Stimulated activated CD4-positive, alpha-beta T cell treated with anti-CD3 and anti-CD28 coated beads, Interleukin-1b, Interleukin-23, amount 100 ng/mL, for 1 hour (primary cell): ENCODE measurements at places on chromosomes 13 and 19.

DNA sequence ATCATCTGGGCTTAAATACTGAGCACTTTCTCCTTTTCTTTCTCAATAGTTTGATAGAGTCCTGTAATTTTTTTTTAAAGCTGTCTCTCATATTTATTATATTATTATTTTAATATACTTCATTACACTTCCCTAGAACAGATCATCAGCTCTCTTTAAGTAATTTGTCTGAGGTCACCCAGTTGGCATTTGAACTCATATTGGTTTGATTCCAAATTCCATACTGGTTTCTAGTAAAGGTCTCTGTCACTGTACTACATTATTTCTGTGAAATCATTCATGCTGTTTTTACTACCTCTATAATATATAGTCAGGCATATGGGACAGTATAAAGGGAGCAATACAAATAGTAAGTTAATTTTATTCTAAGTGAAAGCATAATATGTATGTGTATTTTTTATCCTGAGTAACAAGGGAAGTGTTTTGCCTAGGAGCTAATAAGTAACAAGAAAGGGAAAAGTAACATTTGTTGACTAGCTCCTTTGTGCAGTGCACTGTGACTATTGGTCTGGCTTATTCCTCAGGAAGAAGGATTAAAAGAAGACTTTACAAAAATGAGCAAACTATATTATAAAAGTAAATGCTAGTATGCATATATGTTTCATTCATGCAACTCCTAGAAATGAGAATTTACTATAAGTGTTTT, 14.3 kb downstream of the LPAR6 start:
- DNase-seq = no peak

- DNase-seq = no peak
Observed at GRCh38 chr13:26179344-26179743, 42.8 kb downstream of the RNF6 start.

- no peak for DNase-seq
Observed at GRCh38 chr19:10961073-10961860, 437 bp downstream of the SMARCA4 start.

DNA sequence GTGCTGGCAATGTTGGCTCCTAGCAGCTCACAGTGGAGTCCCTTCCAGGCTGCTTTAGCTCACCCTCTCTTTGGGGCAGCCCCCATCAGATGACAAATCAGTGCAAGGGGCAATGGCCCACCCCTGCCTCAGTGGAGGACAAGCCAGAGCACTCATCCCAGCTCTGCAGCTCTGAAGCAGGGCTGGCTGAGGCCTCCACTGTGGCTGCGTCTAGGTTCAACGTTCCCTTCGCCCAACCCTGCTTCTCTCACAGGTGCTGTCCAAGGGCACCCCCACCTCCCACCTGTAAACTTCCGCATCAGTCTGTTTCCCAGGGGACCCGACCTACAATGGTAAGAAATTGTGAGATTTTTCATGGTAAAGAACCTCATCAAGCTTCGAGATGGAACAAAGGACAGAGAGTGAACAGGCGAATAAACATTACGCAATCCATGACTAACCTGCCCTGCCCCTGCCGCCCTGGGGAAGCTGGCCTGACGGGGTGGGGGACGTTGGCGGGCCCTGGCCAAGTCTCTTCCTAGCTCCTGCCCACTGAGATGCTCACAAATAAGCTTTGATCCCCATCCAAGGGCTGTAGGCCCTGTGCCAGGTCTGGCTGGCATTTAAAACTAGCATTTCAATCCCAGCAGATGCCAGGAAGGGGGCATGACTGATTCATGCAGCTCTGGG, 40.5 kb downstream of the DZIP1 start:
- no peak for DNase-seq

- DNase-seq = no peak
Observed at GRCh38 chr13:112692586-112692985, 2.7 kb downstream of the ATP11A start.

DNA sequence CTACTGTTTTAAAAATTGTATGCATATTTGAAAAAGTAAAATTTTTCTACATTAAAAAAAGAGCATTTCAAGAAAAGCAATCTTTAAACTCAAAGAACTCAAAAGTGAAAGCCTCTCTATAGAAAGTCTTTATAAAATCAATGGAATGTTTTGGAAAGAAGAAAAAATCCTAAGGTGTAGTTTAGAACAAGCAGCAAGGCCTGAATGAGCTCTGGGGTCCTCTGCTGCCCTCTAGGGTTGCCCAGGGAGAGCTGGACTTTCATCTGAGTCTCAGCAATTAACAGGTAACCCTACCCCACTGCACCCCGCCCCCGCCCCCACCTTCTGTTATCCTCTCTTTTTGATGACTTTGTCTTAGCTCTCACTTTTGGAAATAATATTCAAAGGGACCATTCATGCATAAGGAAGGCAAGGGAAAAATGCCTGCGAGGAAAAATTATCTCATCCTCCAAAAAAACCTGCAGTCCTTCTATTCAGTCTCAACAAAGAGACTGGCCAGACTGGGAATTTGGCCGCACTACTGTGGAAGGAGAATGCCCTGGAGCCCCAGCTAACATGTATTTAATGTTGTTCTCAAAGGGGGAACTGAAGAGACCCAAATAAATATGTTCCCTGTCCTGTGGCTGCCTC, 24.1 kb downstream of the SLC25A30 start:
- no peak for DNase-seq

DNA sequence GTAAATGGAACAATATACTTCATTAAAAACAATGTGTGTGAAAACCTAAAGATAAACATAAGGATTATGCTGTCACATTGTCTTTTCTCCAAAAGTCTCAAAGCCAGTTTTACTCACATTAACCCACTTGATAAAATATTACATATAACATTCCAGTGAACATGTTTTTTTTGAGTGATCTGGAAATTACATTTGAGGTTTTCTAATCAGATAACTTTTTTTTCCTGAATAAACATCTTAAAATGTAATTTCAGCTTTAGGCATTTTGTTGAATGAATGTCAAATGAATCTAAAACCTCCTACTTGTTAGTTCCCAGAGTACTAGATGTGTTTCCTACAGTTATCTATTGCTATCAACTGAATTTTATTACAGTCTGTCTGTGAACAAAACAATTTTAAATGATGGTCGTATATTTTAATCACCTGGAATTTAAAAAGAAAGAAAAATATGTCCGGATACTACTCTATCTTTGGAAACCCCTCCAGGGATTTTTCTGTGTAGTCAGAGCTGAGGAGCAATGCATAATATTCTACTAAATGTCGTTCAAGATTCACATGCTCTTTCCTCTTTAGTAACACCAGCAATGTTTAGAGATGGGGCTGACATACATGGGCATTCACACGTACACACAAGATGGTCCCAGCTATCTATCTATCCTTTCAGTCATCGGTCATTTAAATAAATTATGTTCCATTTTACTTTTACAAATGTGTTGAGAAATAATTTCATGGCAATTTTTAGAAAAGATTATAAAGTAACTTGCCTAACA, 283.9 kb downstream of the KLF12 start:
- no peak for DNase-seq

- no peak for DNase-seq
Observed at GRCh38 chr19:46226438-46226973, 3.0 kb upstream of the IGFL1 start.

- no peak for DNase-seq
Observed at GRCh38 chr19:46456930-46457329, 14.4 kb downstream of the PNMA8A start.

GRCh38 chr19:57280962-57281400, 696 bp downstream of the ZNF460 start:
- DNase-seq = no peak

- DNase-seq = no peak
Observed at GRCh38 chr13:110921695-110922094, 6.8 kb upstream of the ANKRD10 start.
